Testis (tissue), 5 donors: ENCODE measurements at places on chromosomes 11 and 22.
A peak's percentile ranks its signal among the peaks of the same experiment; 100 is the strongest.

DNA sequence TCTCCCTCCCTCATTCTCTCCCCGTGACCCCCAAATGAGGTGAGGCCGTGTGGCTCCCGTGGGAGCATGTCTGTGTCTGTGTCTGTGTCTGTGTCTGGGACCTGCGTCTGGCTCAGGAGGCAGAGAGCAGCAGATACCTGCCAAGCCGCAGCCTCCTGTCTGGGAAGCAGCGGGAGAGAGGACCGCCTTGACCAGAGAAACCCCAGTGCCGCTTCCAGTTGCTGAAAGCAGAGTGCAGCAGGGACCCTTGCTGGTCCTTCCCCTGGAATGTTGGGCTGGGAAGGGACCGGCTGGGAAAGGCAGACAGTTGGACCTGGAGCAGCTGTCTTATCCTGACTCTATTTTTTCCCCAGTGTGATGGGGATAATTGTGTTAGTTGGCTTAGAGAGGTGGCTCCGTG is 525 bp downstream of the CSDC2 start:
- DNase-seq = peak; percentile 42

GRCh38 chr11:7098235-7098832 is 9.5 kb downstream of the RBMXL2 start:
- no peak for DNase-seq

GRCh38 chr11:114314096-114314495 is 17.9 kb downstream of the NNMT start:
- no peak for DNase-seq

- DNase-seq = no peak
Observed at GRCh38 chr22:23820748-23821211, 18.0 kb downstream of the DERL3 start.

GRCh38 chr11:26947379-26947844 is 46.5 kb upstream of the FIBIN start:
- peak; percentile 26 for DNase-seq

DNA sequence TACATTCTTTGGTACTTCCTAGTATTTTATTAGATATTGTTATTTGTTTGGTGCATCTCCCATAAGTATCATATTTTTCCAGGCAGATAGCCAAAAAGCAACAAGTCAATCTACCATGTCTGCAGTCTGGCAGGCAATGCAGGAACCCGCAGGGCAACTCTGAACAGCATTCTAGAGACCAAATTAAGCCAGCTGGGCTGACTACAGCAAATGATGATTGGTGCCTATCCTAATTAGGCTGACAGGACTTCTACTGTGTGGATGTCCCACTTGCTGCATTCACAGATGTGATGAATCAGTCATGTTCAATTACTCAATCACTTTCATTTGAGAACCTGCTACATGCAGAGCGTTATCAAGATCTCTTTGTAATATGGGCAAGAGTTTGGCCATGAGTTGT is 40.3 kb upstream of the AMOTL1 start:
- DNase-seq = no peak

DNA sequence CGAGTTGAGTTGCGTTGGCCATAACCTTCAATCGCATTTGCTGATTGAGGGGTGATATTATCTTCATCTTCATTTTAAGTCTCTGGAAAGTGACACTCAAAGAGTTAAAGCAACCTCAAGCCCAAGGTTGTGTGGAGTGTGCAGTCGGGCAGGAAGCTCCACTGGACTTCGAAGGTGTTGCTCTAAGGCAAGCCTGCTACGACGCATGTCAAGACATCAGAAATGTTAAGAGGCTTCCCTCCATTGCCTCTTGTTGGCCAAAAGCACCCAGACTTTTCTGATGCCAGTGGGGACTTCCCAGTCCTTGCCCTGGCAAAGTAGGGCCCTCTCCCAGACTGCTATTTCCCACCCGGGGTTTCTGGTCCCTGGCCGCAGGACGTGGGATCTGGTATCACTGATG is 23.6 kb upstream of the SCGB1D1 start:
- no peak for DNase-seq
